NCI-H1417 treated with DMSO at 0.1 percent for 48 hours (cell line): ENCODE measurements at places on chromosomes 1 and 21.
A peak's percentile ranks its signal among the peaks of the same experiment; 100 is the strongest.

DNA sequence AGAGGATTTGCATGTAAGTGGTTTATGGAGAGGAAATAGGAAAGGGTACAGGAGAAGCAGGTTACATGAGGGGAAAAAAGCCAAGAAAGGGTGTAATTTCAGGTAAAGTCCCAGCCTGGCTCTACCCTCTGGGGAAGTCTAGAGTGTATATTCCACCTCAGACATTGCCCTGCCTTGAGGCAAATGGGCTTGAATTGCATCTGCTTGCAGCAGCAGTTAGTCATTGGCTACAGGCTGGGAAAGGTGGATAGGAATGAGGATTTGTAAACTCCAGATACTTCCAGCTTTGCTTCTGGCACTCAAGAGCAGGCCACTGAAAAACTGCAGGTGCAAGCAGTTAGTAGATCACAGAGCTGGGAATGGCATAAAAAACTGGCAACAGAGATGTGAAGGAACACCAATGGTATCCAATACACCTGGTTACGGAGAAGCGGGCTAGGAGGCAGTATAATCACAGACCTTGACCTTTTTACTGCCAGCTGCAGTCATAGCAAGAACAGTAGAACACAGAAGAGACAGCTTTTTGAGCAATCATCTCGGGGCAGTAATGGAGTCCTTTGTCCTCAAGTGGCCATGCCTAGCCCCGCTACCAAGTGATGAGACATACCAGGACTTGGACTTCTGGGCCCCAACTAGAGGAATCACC lies 226.9 kb upstream of the NRIP1 start:
- no peak for DNase-seq

- no peak for DNase-seq
Measured at GRCh38 chr1:117122330-117123025, 929 bp upstream of the TRIM45 start.

- no peak for DNase-seq
Measured at GRCh38 chr1:103180660-103181059, 72.3 kb upstream of the COL11A1 start.

- no peak for DNase-seq
Measured at GRCh38 chr1:23618586-23619083, 59.3 kb upstream of the ID3 start.

- no peak for DNase-seq
Measured at GRCh38 chr1:246065592-246065991, 441.5 kb downstream of the SMYD3 start.

- no peak for DNase-seq
Measured at GRCh38 chr21:38920631-38921398, 115.1 kb downstream of the ETS2 start.

- DNase-seq, result no peak
Measured at GRCh38 chr1:198849093-198849492, 210.3 kb downstream of the PTPRC start.

GRCh38 chr1:40553017-40553416 lies 21.6 kb downstream of the ZNF684 start:
- DNase-seq, result no peak

- no peak for DNase-seq
Measured at GRCh38 chr1:150764617-150765101, 919 bp downstream of the CTSS start.

DNA sequence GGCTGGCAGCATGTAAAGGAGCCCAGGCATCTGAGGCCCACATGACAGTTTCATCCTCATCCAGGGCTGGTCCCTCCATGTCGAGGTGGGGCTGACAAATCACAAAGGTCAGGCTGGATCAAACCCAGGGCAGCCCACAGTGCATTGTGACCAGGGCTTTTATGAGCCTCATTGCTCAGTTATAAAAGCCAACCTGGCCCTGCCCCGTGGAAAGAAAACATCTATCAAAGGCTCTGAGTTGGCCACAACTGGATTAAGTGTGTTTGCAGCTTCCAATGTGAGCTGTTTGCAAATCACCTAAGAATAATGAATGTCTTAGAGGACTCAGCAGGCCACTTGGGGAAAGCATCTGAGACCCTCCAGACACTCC lies 45.4 kb downstream of the GRHL3 start:
- DNase-seq, result no peak

DNA sequence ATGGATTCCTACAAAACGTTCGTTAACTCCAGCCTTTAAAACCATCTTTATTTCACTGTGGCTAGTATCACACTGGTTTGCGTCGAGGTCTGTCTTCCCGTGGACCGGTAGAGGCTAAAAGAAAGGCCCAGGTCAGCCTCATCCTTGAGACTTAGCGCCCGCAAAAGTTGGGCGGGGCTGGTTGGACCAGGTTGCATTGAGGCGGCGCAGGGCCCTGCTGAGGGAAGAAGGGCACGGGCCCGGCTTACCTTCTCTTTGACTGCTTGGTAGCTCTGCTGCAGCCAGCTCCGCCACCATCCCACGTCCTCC lies 455 bp downstream of the BSDC1 start:
- DNase-seq, result no peak

GRCh38 chr1:109764561-109765482 lies 1.1 kb upstream of the EPS8L3 start:
- no peak for DNase-seq

DNA sequence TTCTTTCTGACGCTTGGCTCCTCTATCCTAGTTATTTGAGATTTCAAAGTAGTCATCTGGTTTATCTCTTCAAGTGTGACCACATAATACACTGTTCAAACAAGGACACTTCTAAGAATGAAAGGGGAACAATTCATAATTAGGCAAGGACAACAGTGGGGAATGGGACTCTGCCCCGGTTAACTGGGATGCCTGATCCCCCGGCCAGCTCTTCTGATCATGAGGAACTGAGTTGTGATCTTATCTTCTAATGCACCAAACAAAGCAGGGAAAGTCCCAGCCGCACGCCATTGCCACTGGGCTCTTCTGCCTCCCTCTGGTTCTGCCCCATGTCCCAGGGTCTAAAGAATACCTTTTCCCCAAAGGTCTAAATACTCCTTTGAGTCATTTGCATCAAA lies 158.2 kb upstream of the IRF2BP2 start:
- no peak for DNase-seq

DNA sequence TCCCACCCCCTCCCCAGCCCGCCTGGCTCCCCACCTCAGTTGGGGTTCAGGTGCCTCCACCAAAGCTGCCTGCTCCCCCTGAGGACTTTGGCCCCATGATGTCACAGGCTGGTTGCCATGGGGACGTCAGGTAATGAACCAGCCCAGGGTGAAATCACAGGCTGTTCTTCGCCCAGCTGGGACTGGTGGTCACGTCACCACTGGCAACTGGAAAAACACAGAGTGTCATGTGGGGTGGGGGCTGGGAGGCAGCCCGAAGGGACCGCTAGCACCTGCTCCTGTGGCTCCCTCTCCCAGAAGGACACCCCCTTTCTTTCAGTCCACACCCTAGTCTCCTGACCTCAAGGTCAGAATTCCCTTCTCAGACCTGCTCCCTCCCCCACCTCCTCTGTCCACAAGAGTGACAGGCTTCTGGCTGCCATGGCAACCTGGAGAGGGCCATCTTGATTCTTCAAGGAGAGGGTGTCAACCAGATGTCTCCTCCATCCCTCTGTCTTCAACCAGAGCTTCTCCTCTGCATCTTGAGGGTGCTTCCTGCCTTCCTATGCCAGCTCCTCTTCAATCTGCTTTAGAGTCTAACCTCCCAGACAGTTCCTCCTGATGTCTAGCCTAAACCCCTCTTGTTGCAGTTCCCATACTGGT lies 6.2 kb downstream of the FAM131C start:
- DNase-seq, result no peak

DNA sequence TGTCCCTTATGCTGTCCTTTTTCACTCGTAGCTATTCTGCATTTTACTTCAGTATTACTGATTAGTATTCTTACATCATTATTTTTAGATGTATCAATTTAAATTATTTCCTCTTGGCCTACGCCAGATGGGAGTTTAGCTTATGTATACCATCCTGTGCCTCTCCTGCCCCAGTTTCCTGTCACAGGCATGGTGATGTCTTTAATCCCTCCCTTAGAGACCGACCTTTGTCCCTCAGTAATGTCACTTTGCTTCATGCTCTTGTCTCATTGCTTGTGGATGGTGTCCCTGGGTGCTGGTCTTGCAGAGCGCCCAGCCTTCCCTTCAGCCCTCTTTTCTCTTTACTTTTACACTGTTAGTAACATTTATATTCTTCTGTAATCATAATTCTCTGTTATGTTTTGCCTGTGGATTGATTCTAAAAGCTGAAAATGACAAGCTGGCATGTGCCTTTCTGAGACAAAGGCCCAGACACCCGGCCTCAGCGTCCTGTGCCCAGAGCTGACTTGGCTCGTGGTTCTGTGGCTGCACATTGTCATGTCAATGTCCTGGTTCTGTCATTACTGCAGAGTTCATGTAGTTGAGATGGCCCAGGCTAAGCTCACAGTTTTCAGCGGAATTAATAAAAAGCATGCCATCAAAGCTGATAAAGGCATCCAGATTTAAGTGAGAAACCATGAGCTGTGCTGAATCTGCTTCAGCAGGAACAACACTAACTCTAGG lies 100.7 kb downstream of the MTR start:
- DNase-seq, result no peak

- no peak for DNase-seq
Measured at GRCh38 chr1:111372336-111372965, 55.1 kb downstream of the OVGP1 start.

GRCh38 chr1:85544689-85545215 lies 35.8 kb upstream of the CCN1 start:
- DNase-seq, result no peak

- DNase-seq, result no peak
Measured at GRCh38 chr1:20997602-20998224, 179.0 kb downstream of the EIF4G3 start.

DNA sequence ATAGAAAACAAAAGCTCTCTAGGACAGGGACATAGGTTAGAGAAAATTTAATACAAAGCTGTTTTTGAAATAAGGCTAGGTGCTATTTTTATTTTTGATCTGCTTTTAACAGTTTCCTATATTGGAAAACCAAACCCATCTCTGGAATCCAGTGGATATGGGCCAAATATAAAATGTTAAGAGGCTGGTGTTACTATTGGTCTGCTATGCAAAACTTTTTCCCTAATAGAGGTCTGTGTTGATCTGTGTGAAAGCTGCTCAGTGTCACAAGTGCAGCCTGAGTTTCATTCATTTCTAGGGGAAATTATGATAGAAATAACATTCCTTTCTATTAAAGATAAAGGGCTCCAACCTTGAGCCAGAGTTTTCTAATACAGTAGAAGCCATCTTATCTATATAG lies 116.4 kb downstream of the OLFML2B start:
- DNase-seq, result no peak

- no peak for DNase-seq
Measured at GRCh38 chr1:27162090-27162489, 7.2 kb upstream of the SLC9A1 start.

- DNase-seq, result peak; percentile 28
Measured at GRCh38 chr1:89525169-89525855, 683 bp downstream of the LRRC8B start.

DNA sequence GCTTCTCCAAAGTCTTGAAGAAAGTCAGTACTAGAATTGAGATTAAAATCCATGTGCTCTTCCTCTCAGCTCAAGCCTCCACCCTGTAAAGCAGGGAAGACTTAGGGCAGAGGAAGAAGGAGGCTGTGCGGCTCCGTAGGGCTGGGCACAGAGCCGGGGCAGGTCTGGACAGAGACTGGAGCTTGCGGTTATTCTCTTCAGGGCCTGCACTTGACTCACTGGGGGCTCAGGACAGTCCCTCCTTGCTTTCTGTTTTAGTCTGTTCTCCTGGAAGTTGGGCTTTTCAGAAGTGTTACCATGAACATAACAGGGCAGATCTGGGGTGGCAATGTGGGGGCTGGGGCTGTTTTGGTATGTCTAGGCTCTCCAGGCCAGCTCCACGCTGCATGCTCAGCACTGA lies 21.6 kb upstream of the TRABD2B start:
- no peak for DNase-seq

DNA sequence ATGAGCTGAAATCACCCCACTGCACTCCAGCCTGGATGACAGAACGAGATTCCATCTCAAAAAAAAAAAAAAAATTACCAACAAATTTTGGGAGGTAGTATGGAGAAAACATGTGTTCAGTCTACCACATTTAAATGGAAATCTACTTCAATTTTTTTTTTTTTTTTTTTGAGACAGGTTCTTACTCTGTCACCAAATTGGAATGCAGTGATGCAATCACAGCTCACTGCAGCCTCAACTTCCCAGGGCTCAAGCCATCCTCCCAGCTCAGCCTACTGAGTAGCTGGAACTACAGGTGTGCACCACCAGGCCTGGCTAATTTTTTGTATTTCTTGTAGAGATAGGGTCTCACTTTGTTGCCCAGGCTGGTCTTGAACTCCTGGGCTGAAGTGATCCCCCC lies 82.1 kb downstream of the GFI1 start:
- DNase-seq, result no peak

GRCh38 chr1:13737398-13737797 lies 37.4 kb downstream of the PRDM2 start:
- DNase-seq, result peak; percentile 24

DNA sequence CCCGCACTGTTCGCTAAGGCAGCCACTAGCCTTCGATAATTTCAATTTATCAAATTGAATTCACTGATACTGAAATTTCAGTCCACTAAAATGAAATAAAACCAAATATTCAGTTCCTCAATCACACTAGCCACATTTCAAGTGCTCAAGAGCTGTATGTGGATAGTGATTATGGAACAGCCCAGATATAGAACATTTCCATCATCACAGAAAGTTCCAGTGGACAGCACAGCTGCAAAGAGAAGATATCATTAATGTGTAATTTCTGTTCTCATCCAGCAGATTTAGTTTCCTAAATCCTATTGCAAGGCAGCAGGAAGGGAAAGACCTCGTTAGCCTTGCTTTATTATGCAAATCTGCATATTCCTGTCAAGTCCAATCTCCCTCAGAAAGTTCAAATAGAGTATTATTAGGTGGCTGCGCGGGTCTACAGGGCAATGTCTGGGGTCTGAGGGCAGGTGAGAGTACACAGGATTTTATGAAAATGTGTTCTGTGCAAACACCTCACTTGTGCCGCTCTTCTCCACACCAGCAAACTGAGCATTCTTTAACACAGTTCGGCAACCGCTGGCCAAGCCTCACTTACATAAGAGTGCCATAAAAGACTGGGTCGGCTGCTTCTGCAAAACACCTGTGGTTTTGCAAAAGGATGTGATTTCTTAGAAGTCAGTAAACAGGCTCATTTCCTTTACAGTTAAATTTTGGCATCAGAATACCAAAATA lies 22.4 kb downstream of the CAPZB start:
- DNase-seq, result no peak

- DNase-seq, result no peak
Measured at GRCh38 chr21:43664358-43664757, 5.0 kb downstream of the RRP1B start.

GRCh38 chr1:231753313-231753712 lies 126.7 kb downstream of the DISC1 start:
- no peak for DNase-seq

DNA sequence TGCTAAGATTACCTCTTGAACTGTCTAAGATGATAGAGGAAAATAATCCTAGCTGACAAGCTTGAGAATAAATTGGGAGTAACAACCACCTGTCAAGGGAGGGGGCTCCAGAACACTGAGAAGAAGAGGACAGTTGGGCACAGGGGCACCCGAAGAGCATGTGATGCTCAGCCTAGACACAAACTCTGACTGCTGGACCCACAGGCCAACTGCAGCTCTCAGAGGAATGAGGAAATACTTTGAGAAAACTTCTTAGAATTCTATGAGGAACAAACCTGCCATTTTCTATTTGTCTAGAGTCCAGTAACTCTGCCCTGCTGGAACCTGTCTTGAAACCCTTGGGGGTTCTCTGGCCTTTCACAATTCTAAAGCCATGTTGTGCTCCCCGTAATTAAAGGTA lies 124.1 kb upstream of the KCNK2 start:
- DNase-seq, result no peak
